ENCODE measurements at places on chromosomes 12 and 14. TPM values are rescaled to one million over a fixed set of nuclear protein-coding genes. Genes with fewer than 3 reads are reported as not detected.

The GRIP1 gene
- total RNA-seq, result not detected

The PRPH gene
- total RNA-seq, result not detected

The CPNE6 gene
- total RNA-seq, result not detected

The GPR84 gene
- 0.39 TPM for total RNA-seq

The TTC7B gene
- 7.2 TPM for total RNA-seq

The ZNF140 gene
- 14.9 TPM for total RNA-seq
